Renal cortex interstitium (tissue), 15 donors: ENCODE measurements at places on chromosomes 16 and 17.
A peak's percentile ranks its signal among the peaks of the same experiment; 100 is the strongest.

- DNase-seq, result no peak
Measured at GRCh38 chr16:88516601-88517061, 53.6 kb upstream of the ZC3H18 start.

- no peak for DNase-seq
Measured at GRCh38 chr17:78736526-78737079, 45.5 kb downstream of the CYTH1 start.

GRCh38 chr16:66270333-66270927 lies 96.1 kb upstream of the CDH5 start:
- no peak for DNase-seq

- no peak for DNase-seq
Measured at GRCh38 chr16:11621920-11622651, 35.4 kb upstream of the LITAF start.

DNA sequence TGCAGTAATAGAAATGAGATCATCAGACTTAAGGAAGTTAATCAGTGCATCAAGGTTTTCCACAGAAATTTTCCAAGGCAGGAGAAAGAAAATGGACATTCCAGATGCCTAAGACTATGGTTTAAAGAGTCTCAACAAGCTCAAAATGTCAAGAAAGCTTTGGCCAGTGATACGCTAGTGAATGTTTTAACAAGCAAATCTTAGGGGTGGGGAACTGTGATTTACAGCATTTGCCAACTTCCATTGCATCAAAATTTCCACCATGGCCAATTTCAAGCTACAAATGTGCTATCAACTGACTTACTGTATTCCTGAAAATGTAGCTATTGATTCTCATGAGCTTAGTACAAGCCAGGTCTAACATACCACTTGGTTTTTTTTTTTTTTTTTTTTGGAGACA lies 82.4 kb upstream of the CLEC3A start:
- no peak for DNase-seq

DNA sequence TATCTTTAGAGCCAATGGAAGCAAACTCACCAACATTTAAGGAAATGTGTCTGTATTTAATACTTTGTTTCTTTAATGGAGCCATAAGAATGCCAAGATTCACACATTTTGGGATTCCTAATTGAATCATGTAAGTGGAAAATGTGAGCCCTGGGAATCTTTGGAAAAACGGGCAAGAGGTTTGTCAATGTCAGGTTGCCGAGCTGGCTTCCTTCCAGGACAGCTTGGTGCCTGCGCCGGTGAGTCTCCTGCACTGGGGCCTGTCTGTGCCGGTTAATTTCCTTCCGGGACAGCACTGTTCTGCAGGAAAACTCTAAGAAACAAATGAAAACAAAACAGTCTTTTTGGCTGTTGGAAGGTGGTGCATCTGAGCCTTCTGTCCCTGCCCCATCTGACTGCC lies 210.6 kb downstream of the HAPSTR1 start:
- DNase-seq, result no peak

DNA sequence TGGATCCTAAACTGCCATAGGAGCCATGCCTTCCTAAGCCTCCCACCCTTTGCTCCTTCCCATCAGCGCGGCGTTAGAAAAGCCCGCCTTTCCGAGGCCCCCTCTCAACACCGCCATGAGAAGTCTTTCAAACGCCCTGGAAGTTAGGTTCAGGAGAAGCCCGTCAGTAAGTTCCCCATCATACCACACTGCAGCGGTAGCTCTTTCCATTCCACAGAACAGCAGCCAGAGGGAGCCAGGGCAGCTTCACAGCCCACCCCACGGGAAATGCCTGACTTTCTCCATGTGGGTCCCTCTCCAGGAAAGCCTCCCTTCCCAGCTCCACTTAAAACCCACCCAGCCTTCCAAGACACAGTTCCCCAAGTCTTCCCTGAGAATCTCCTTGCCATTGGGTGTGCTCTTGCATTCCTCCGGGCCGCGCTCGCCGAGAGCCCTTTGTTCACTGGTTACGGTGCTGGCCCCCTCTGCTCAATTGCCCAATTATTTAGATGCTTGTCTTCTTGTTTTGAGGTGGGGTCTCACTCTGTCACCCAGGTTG lies 28.7 kb downstream of the KIAA0513 start:
- DNase-seq, result no peak

DNA sequence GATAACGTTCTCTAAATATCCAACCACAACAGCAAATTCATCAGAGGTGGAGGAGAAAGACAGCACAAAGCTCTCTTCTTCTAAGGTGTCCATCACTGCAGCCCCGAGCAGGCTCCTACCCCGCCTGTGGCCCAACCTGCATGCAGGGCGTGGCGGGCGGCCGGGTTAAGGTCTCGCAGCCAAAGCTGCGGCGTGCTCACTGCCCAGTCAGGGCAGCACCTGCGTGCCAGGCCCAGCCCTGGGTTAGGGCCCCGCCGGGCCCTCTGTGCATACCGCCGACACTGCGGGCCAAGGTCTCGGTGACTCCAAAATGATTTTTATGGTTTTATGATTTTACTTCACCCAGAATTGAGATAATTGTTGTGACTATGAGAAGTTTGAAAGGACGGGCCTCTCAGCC lies 57.8 kb downstream of the FOXK2 start:
- DNase-seq, result no peak

DNA sequence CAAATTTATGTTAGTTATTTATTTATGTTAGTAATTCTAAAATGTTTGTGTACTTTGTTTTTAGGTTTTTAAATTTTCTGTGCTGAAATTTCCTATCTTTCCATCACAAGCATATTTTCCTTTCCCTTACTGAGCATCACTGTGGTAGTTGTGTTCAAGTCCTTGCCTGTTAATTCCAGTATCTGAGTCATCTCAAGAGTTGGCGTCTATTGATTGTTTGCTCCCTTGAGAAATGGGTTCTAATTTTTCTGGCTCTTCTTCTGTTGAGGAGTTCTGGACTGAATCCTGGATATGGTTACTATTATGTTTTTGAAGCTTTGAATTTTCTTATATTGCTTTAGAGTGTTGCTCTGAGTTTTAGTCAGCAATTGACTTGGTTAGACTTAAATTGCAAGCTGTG lies 56.3 kb downstream of the GAN start:
- DNase-seq, result no peak

GRCh38 chr16:67539691-67540635 lies 11.3 kb downstream of the RIPOR1 start:
- no peak for DNase-seq

DNA sequence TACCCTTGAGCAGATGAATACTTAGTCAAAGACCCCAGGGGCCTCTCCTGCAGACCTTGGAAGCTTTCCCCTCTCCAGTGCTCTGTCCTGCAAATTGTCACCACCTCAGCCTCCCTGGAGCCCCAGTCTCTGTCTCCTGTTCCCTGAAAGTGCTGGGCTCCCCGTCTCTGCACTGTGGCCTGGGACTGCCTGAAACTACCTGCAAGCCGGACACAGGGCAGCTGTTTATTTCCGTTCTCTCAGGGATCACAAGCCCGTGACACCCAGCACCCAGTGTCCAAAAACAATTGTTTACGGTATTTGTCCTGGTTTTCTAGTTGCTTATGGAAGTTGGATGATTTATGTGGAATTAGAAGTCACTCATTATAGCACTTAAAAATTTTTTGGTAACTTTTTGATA lies 81.6 kb upstream of the CHMP6 start:
- no peak for DNase-seq

GRCh38 chr16:13307255-13307654 lies 405.9 kb downstream of the SHISA9 start:
- no peak for DNase-seq

- peak; percentile 78 for DNase-seq
Measured at GRCh38 chr17:1573932-1574696, 11.5 kb upstream of the PITPNA start.
